Upper lobe of right lung (tissue), 1 donor: ENCODE measurements at places on chromosomes 6 and 20. TPM values are rescaled to one million over a fixed set of nuclear protein-coding genes. Genes with fewer than 3 reads are reported as not detected.

DNA sequence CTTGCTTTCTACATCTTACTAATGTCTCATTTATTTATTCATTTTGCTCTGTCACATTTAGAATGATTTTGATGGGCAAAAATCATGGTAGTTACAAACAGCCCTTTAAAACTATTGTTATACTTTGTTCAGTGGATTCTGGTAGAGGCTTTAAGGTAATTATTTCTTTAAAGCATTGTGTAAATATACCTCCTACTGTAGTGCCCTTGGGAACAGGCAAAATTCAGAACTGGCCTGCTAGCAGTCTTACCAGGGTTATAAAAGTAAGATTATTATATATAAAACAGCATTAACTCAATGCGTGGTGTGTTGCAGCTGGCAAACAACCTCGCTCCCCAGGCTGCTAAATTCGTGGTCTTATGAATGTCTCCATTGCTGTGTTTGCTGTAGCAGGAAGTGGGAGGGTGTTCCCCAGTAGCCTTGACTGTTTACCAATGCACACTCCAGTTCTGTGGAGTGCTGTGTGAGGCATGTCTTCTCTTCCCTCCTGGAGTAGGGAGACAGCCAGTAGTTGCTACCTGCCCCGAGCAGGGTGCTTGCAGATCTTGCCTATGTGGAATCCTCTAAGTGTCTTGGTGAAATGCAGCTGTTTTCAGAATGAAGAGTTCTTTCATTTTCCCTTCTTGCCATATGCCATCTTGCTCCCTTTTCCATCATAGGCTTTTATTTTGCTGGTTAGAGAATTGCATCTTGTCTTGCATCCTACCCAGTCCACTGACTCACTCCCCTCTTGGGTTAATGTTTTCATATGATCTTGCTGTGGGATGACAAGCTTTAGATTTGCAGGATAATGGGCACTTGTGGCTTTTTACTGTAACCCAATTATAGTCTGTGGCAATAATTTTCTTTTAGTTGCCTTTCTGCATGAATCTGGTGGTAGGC is 45.3 kb downstream of the IGF2R start:
- no peak overlapping the region for H3K4me3 ChIP-seq
- no peak overlapping the region for H3K27ac ChIP-seq
- no peaks in the 10 kb centered on the region for H3K27me3 ChIP-seq
- DNase-seq = no peak

GRCh38 chr6:12890171-12890790 is 173.7 kb downstream of the PHACTR1 start:
- DNase-seq = no peak
- no peaks in the 10 kb centered on the region for H3K36me3 ChIP-seq
- H3K4me3 ChIP-seq = no peak overlapping the region

DNA sequence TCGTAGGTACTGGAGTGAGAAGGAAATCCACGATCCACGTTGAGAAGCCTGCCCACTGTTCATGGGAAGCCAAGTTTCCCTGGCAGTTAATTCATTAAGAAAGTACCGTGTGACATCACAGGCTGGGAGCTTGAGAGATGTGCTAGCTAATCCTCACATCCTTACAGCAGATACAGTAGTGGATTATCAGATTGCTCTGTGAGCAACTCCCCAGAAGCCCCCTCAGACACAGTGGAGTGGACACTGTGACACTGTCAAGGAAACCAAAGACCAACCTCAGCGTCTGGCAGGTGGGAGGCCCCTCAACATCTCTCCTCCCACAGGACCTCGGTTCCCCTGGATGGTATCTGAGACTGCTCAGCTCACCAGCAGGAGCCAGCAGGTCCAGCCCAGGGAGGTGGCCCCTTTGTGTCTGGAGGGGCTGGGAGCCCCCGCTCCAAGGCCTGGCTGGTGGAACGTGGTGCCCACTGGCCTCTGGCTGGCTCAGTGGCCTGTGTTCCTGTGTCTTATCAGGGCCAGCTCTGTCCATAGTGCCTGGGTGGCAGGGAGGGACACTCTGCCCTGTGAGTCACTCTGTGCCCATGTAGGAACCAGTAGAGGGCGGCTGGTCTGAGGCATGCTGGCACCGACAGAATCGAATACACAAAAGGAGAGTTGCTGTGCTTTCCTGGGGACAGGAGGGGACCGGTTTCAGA is 7.2 kb downstream of the PYGB start:
- H3K27me3 ChIP-seq = no peaks in the 10 kb centered on the region
- peak overlapping the region; percentile 64 for H3K27ac ChIP-seq
- peaks cover 39% of the 10 kb centered on the region for H3K4me1 ChIP-seq
- H3K4me3 ChIP-seq = no peak overlapping the region
- DNase-seq = peak; percentile 84

GRCh38 chr6:4055420-4056041 is 23.4 kb downstream of the FAM217A start:
- H3K27me3 ChIP-seq = no peaks in the 10 kb centered on the region
- peaks cover 100% of the 10 kb centered on the region for H3K36me3 ChIP-seq
- no peak overlapping the region for H3K27ac ChIP-seq
- H3K4me3 ChIP-seq = no peak overlapping the region
- no peak for DNase-seq

GRCh38 chr6:56709650-56710049 is 67.0 kb upstream of the DST start:
- H3K27ac ChIP-seq = no peak overlapping the region
- no peaks in the 10 kb centered on the region for H3K4me1 ChIP-seq
- DNase-seq = no peak
- no peaks in the 10 kb centered on the region for H3K27me3 ChIP-seq

GRCh38 chr6:157443066-157443800 is 62.2 kb downstream of the ZDHHC14 start:
- H3K4me1 ChIP-seq = peaks cover 3% of the 10 kb centered on the region
- H3K4me3 ChIP-seq = no peak overlapping the region
- H3K27ac ChIP-seq = no peak overlapping the region
- H3K27me3 ChIP-seq = no peaks in the 10 kb centered on the region

- H3K36me3 ChIP-seq = no peaks in the 10 kb centered on the region
- no peak for DNase-seq
- no peak overlapping the region for H3K4me3 ChIP-seq
- H3K27ac ChIP-seq = no peak overlapping the region
These were observed 23.2 kb upstream of the AKIRIN2 start for GRCh38 chr6:87724983-87725811.

GRCh38 chr6:100899202-100899601 is 18.1 kb upstream of the ASCC3 start:
- no peak overlapping the region for H3K27ac ChIP-seq
- no peak for DNase-seq
- no peaks in the 10 kb centered on the region for H3K36me3 ChIP-seq
- H3K4me1 ChIP-seq = no peaks in the 10 kb centered on the region

DNA sequence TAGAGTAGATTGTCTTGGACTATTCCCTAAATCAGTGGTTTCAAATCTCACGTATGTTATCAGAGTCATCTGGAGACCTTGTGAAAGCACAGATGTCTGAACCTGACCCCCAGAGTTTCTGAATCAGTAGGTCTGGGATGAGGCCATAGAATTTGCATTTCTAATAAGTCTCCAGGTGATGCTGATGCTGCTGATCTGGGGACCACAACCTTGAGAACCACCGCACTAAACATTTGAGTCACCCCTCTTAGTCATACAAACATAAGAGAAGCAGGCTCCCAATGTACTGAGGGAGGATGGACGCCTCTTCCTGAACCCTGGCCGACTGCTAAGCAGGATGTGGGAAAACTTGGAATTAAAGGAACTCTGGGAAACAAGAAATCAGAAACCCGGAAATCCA is 187.8 kb upstream of the PRDM1 start:
- peaks cover 13% of the 10 kb centered on the region for H3K4me1 ChIP-seq
- H3K4me3 ChIP-seq = no peak overlapping the region
- no peak overlapping the region for H3K27ac ChIP-seq
- H3K27me3 ChIP-seq = no peaks in the 10 kb centered on the region

DNA sequence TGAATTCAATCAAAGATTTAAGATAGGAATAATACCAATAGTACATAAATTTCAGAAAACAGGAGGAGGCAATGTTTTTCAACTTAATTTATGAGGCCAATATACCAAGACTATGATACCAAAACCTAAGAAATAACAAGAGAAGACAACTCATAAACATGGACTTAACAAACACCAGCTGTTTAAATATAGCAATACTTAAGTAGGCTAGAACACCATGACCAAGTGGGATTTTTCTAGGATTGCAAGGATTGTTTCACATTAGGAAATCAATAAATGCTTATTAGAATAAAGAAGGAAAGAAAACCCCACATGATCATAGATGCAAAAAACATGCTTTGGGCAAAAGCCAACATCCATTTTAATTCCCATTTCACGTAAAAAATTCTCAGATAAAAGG is 355.1 kb downstream of the EPM2A start:
- no peaks in the 10 kb centered on the region for H3K36me3 ChIP-seq
- H3K27ac ChIP-seq = no peak overlapping the region
- no peak for DNase-seq
- H3K4me1 ChIP-seq = no peaks in the 10 kb centered on the region
- H3K4me3 ChIP-seq = no peak overlapping the region
- H3K27me3 ChIP-seq = no peaks in the 10 kb centered on the region

DNA sequence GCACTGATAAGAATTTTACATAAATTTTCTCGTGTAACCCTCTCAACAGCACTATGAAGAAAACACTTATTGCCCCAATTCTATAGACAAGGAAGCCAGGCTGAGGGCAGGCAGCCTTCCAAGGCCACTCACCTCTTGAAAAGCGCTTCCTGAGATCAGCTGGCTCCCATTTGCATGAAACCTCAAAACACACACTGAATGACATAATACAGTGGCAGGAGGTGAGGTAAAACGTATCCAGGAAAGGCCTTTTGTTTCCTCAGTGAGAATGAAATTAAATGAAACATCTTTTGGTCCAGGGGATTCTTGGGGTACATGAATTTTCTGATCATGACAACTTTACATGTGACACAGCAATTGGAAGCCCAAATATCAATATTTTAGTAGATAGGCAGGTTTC is 112.5 kb downstream of the WDR27 start:
- H3K4me3 ChIP-seq = no peak overlapping the region
- no peak for DNase-seq
- H3K27me3 ChIP-seq = no peaks in the 10 kb centered on the region
- peaks cover 10% of the 10 kb centered on the region for H3K4me1 ChIP-seq

GRCh38 chr6:19210849-19211590 is 626.1 kb upstream of the ID4 start:
- H3K36me3 ChIP-seq = no peaks in the 10 kb centered on the region
- no peak overlapping the region for H3K4me3 ChIP-seq
- H3K4me1 ChIP-seq = no peaks in the 10 kb centered on the region
- H3K27ac ChIP-seq = no peak overlapping the region
- peak; percentile 59 for DNase-seq
- H3K27me3 ChIP-seq = no peaks in the 10 kb centered on the region

GRCh38 chr6:117728626-117729025 is 53.4 kb downstream of the NUS1 start:
- H3K4me3 ChIP-seq = no peak overlapping the region
- DNase-seq = no peak
- H3K27me3 ChIP-seq = no peaks in the 10 kb centered on the region
- H3K27ac ChIP-seq = no peak overlapping the region

DNA sequence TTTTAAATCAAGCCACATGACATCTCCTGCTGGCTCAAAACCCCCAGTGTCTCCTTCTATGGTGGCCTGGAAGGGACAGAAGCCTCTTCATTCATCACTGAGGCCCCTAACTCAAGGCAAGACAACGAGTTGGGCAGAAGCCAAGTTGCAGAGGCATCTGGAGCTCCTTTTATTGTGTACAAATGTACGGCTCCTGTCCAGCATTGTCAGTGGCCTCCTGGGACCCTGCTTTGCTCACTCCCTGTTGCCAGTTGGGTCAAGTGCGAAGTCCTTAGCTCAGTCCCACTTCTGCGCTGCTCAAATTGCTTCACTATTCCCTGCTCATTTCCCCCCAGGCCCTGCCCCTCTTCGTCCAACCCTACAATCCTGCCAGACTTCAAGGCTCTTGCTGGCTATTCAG is 181.2 kb upstream of the PMEPA1 start:
- H3K27me3 ChIP-seq = no peaks in the 10 kb centered on the region
- H3K4me3 ChIP-seq = no peak overlapping the region

The PHACTR1 gene
- 72.8 TPM for total RNA-seq

The APCDD1L gene
- not detected for total RNA-seq

The ELOVL4 gene
- 0.17 TPM for total RNA-seq

The TCF15 gene
- total RNA-seq = 0.43 TPM

The SERINC3 gene
- 143 TPM for total RNA-seq

The EPHA7 gene
- total RNA-seq = 0.14 TPM

The FRK gene
- total RNA-seq = 7.2 TPM

The COQ3 gene
- total RNA-seq = 3.9 TPM
